Activated CD4-positive, alpha-beta T cell treated with anti-CD3 and anti-CD28 coated beads, Interleukin-2, Interleukin-6, amounts not matched to agents 100 ng/mL and 50 ng/mL, durations not matched to agents 16 hours and 8 hours (primary cell): ENCODE measurements at places on chromosomes 1 and 21.

- no peak for DNase-seq
Observed at GRCh38 chr1:53162621-53163020, 20.2 kb upstream of the SLC1A7 start.

- no peak for DNase-seq
Observed at GRCh38 chr21:31846690-31847089, 26.1 kb upstream of the HUNK start.

DNA sequence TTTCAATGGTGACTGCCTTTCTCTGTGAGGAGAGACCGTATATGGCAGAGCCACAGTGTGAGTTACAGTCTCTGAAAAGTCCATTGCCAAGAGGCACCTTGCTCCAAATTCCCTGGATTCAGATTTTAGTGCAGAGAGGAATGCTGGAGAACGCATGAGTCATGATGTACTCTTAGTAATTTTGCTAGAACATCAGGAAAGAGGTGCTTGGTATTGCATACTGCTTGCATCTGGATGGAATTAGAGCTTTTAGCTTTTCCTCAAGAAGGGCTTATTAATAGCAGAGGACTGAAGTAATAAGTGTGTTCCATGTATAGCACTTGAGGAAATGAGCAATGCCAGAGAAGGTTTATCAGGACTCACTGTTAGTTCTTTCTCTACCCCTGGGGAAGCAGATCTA is 40.5 kb upstream of the AKT3 start:
- no peak for DNase-seq

DNA sequence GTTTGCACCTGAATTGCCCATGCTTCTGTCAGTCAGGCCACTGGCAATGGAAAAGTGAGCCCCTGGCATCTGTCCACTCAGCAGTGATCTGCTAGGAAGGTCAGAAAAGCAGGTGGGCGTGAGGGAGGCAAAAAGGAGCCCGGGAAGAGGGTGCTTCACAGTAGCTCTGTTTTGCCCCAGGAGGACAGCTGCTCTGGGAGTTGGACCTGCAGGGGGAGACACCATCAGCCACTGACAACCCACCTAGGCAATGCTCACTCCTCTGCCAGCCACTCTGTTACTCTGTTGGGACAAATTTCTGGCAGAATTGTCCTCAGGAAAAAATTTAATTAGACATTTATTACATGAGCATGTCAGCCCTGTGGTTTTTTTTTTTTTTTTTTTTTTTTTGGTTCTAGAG is 146.4 kb downstream of the LRIG2 start:
- no peak for DNase-seq

DNA sequence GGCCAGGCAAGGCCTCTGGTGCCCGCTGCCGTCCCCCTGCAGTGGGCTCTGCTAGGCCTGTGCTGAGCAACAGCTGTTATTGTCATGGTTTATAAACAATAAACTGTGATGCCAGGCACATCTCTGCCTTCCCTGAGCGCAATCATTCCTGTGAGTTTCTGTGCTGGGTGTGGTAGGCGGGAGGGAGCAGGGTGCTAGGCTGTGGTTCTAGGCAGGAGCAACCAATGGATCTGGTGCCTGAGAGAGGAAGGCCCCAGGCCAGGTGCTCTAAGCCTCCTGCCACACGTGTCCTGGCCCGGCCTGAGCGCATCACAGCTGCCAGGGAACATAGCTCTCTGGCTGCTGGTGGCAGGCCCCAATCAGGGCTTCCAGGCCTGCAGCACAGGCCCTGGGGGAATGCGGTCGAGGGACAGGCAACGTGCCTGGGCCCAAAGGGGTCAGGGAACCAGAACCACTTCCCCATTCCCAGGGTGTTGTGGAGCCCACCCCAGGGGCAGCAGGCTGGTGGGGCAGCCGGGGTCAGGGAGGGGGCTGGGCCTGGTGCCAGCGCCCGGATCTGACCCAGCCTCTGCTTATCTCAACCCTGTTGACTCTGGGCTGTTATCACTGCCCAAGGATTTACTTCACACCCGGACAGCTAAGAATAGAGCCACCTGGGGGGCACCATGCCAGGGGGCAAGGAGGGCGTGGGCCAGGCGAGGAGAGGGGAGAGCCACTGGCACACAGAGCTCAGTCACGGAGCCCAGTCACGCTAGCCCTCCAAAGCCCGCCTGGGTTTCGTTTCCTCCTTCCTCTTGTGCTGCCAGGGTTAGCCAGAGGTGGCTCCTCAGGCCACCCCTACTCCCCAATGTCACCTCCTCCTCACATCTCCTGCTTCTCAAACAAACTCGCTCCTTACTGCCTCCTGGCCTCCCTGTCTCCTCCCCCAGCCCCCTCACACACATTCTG is 11.5 kb downstream of the TRIM46 start:
- no peak for DNase-seq

DNA sequence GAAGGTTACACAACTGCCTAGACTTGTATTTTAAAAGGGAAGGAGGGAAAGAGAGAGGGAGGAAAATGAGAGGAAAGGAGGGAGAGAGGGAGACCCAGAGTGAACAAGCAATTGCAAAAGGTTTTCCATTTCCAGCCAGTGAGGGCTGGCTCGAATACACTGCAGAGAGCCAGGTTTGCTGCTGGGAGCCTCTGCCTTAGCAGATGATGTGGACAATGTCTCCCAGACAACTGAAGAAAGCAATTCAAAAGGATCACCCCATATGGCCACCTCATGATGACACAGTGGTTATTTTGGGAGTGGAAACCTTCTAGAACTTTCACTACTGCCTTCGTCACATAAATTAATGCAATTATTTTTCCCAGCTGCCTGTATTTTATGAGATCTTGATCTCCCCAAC is 86.4 kb downstream of the BCAR3 start:
- no peak for DNase-seq

DNA sequence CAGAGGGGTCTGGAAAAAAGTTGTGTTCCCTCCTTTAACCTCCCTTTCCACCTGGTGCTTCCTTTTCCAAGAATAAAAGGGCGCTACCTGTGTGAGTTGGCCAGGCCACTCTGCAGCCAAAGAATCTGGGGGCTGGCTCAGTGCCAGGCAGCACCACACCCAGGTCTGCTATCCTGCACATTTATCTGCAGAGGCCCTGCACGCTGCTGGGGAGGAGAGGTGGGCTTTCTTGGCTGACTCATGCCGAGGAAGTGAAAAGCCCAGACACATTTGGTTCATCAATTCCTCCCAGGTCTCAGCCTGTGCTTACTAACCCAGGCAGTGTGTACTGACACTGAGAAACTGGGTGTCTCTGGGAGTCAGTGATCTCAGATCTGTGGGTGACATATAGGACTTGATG is 79.8 kb upstream of the F3 start:
- DNase-seq = no peak

DNA sequence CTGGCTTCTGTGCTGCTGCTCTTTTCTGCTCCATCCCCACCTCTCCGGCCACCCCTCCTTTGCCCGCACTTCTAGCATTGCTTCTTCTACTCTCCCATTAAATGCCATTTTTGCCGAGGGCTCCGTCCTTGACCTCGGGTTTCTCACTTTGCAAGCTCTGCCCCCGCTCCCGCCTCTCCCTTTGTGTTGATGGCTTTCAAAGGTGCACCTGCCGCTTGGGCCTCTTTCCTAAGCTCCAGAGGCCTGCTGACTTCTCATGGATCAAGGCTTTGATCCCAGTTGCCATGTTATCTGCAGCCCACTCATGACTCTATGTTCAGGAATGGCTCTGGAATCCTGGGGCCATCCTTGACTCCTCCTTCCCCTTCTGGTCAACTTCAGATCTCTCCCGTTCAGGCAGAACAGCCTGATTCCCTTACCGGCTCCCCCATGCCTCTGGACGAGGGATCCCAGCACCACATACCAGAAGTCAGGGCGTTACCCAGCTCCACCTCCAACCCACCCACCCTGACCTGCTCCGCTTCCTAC is 54.3 kb downstream of the TLR5 start:
- no peak for DNase-seq

- no peak for DNase-seq
Observed at GRCh38 chr1:50080904-50081586, 27.7 kb upstream of the ELAVL4 start.

- no peak for DNase-seq
Observed at GRCh38 chr1:171715813-171716251, 26.0 kb downstream of the VAMP4 start.

DNA sequence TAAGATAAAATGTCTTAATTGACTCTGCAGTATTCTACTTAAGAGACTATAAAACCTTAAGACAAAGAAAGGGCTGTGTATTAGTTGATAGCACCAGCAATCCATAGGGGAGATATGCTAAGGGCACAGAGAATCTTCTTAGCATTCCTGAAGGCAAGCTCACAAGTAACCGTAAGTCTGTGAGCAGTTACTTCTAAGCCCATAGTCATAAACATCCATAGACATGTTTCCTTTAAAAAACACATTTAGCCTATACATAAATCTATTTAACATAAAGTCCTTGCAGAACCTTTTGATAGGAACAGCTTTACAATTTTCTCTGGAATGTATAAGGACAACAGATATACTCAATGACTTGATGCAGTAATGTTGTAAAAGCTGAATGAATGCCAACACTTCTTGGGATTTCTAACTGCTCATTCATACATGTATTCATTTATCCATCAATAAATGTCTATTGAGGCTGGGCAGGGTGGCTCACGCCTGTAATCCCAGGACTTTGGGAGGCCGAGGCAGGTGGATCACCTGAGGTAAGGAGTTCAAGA is 6.3 kb upstream of the ERRFI1 start:
- DNase-seq = no peak

GRCh38 chr1:22107126-22107525 is 35.8 kb downstream of the WNT4 start:
- DNase-seq = no peak
